NCI-H1417 (cell line): ENCODE measurements at places on chromosomes 16 and 17.

- no peak for DNase-seq
These were observed 29.3 kb upstream of the CNEP1R1 start for GRCh38 chr16:49995720-49996119.

GRCh38 chr17:32335687-32336086, 6.3 kb downstream of the C17orf75 start:
- no peak for DNase-seq

- peak; percentile 80 for DNase-seq
These were observed 93.1 kb downstream of the RTN4RL1 start for GRCh38 chr17:1931844-1932579.

GRCh38 chr17:78821961-78822360, 18.7 kb downstream of the USP36 start:
- no peak for DNase-seq

GRCh38 chr16:566475-567372, at the start of gene NHLRC4:
Gene NHLRC4 (plus strand): TSS chr16:567005. CDS start chr16:568048, 1,043 bp downstream.
- no peak for DNase-seq
